Bronchial epithelial cell (primary cell): ENCODE measurements at places on chromosomes 3 and 15. TPM values are rescaled to one million over a fixed set of nuclear protein-coding genes. Genes with fewer than 3 reads are reported as not detected.

Gene CYP11A1
- total RNA-seq = not detected in 2 replicates

DNA sequence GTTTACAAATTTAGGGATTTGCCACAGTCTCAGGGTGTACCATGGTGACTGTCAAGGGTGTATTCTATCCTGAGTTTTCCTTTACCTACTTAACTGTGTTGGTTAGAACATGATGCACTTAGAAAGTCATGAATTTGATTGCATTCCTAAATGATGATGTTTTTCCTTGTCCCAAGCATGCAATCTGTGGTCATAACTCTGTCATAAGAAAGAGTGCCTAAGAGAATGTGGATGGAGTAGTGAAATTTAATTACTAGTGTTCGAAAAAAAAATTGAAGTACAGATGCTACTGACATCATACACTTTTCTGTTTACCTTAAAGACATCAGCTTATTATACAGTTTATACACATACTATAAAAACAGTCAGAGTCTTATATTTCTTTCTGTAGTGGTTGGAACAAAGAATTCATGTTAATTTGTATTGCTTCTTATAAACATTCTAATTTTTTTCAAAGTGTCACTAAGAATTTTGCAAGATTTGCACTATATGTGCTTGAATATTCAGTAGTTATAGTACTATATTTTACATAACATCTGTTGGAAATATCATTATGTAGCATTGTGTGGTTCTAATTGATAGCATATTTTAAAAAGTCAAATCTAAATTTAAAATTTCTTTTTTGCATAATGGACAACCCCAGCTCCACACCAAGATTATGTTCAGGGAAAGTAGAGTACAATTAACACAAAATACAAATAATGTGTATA lies 231.3 kb upstream of the KCNMB2 start:
- DNase-seq = peak; percentile 48

GRCh38 chr3:65619888-65620287 lies 418.8 kb downstream of the MAGI1 start:
- no peak for DNase-seq

DNA sequence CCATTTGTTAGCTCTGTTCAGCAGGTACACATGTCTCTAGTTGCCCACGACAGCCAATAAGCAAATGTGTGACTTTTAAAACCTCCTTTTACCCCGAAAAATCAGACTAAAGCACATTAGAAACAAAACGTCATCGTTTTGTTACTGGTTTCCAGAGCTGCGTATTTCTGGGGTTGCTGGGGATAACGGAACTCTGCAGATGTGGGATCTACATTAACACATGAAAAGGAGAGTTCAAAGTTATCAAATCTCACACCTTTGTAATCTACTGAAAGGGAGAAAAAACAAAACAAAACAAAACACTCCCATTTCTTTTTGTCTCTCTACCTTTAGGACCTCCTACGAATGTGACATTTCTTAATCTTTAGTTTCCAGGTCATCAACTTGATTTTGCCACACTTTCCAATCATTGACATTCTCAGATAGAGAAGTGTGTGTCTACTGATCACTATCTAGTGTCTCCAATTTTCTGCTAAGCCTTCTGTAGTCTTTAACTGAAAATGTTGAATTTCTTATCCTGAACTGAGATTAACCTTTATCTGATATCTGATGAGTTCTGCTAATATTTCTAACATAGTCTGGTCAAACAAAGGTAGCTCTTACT lies 93.0 kb upstream of the TSPAN3 start:
- DNase-seq = no peak

Gene ANP32A
- total RNA-seq = 42.6 and 44.2 TPM in 2 replicates

DNA sequence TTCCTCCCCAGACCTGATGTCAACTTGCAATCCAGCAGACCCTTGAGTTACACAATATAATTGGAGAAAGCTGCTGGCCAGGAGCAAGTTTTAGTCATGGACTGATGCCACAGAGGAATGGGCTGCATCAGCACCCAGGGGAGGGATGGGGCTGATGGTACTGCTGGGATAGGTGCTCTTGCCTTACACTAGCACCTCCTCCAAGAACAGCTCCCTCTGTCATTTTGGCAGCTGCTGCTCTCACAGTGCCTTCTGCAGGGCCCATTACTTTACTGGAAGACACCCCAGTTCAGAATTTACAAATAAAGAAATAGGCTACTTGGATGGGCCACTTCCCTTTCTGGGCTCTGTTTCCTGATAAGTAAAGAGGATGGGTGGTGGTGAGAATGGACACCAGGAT lies 85.3 kb upstream of the RORA start:
- no peak for DNase-seq

GRCh38 chr3:59326246-59327024 lies 276.6 kb upstream of the CFAP20DC start:
- DNase-seq = peak; percentile 81

DNA sequence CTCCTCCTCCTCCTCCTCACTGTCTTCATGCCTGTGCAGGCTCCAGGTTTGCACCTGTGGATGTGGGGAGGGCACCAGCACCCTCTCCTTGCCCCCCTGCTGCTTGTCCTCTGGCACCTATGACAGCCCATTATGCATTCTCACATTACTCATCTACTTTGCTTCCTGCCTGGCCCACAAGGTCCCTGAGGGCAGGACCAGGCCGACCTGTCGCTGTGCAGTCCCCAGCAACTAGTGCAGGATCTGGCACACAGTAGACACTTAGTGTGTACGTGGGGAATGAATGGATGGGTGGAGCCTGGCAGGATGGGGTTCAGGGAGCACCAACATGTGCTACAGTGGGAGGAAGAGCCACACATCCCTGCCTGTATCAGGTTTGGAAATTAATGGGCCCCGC lies 58.3 kb upstream of the TMEM115 start:
- DNase-seq = peak; percentile 17

Gene SI
- total RNA-seq = not detected in 2 replicates

- DNase-seq = no peak
Observed at GRCh38 chr3:186093271-186093900, 15.5 kb downstream of the ETV5 start.

DNA sequence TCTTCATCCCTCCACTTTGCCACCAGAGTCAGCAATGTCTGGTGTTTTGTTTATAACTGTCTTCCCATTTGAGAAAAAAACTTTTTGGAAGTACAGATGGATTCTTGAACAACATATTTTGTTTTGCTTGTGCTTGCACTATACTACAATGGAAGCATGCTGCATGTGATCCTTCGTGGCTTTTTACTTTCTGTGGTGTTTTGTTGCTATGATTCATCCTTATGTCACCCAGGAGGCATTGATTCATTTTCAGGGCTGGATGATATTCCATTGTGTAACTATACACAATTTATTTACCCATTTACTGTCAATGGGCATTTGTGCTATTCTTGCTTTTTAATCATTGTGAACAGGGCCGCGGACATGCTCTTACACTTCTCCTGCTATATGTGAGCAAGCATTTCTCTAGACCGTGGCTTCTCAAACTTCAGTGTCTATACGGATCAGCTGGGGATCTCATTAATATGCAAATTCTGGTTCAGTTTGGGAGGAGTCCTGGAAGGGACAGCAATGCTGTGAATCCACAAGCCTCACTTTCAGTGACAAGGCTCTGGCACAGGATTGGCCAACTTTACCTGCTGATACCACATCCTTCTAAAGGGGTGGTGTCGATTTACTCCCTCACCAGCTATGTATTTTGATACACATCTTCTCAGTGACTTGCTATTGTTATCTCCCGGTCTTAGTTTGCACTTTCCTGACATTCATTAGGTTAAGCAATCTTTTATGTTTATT lies 65.9 kb downstream of the POLR2M start:
- peak; percentile 79 for DNase-seq

Gene AHSG
- 0.13 TPM in 1 of 2 replicates, not detected in the other for total RNA-seq

Gene UBA3
- total RNA-seq = 46.6 and 58.2 TPM in 2 replicates

GRCh38 chr3:40170395-40170794 lies 139.1 kb upstream of the EIF1B start:
- no peak for DNase-seq

Gene CASR
- not detected in 2 replicates for total RNA-seq

- DNase-seq = no peak
Observed at GRCh38 chr3:78076379-78076778, 1036.5 kb downstream of the ROBO2 start.

DNA sequence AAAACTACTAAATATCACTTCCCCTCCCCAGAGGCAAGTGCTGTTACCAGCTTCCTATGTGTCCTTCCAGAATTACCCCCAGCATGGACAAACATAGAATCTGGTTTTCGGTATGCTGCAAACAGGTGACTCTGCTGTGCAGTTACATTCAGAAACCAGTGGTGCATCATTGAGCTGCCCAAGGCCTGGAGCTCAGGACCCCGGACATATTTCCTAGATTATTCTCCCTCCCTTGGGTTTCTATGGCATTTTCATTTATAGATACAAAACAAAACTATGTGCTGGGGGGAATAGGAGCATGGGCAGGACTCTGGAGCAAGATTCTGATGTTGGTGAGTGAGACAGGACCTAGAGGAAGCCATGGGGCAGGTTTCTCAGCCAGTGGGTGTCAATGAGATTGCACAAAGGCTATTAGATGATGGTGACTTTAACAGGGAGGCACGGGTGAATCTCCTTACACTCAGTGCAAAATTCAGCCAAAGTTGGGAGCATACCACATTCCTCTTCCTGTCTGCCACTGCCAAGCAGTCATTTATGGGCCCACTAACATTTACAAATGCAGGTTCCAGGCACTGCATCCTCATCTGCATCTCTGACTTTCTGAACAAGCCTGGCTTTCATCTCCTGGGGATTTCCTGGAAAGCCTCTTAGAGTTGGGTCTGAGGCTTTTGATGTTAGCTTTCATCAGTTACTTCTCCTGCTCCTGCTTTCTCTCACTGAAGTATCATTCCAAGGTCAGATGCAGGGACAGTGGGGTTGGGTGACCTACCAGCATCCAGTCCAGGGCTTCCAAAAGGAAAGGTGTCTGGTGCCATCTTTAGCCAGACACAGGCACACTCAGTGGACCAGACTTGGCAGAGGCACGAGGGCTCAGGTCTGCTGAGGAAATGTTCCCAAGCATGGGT lies 44.5 kb downstream of the CMTM7 start:
- DNase-seq = no peak

Gene DCLK3
- not detected in 2 replicates for total RNA-seq

Gene PRR20G
- not detected in 2 replicates for total RNA-seq

GRCh38 chr3:183226333-183226890 lies 26.6 kb upstream of the B3GNT5 start:
- DNase-seq = no peak

Gene NAALADL2
- 1.1 and 1.4 TPM in 2 replicates for total RNA-seq

- DNase-seq = peak; percentile 93
Observed at GRCh38 chr3:61181874-61182273, 69.4 kb downstream of the FHIT start.

DNA sequence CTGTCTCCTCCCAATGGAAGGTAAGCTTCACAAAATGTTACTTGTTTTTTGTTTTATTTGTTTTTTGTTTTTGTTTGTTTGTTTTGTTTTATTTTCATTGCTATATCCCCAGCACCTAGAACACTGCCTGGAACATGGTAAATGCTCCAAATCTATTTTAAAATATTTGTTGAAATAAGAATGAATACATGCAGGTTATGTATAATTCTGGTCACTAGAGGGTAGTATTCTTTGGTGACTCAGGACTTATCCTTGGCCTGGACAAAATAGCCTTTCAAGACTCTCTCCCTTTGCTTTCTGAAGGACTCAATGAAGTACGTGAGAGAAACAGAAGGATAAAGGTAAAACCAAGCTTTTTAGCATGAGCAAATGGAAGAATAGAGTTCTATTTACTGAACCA lies 46.9 kb upstream of the PPP2R3A start:
- DNase-seq = peak; percentile 50

DNA sequence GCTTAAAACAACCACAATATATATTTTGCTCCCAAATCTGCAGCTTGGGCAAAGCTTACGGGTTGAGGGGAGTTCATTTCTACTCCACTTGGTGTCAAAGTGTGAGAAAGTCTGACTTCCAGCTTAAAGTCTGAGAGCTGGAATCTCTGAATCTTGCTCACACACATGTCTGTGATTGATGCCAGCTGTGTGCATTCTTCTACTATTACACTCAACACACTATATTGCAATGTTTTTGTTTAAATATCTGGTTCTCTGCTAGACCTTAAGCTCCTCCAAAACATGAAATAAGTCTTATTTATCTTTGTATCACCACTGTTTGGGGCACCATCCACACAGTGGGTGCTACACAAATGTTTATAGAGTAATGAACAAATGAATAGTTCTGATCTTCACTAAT lies 36.7 kb upstream of the SECISBP2L start:
- no peak for DNase-seq

DNA sequence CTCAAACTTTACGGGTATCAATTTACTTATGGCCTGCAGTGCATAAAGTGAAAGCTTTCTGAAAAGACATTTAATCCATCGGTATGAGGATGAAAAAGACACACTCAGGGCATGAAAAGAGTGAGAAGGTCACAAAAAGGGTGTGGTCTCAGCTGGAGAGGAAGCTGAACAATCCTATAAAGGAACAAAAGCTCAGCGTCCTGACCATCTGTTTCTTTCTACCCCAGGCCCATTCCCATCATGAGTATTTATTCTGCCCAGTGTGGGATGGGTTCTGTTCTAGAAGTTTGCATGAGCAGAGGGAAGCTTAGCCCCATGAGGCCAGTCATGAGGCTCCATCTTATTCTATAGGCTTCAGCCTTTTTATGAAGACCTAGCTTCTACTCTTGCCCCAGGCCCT lies 144.6 kb downstream of the LPP start:
- no peak for DNase-seq

- peak; percentile 13 for DNase-seq
Observed at GRCh38 chr15:70559265-70560239, 203.8 kb downstream of the UACA start.

DNA sequence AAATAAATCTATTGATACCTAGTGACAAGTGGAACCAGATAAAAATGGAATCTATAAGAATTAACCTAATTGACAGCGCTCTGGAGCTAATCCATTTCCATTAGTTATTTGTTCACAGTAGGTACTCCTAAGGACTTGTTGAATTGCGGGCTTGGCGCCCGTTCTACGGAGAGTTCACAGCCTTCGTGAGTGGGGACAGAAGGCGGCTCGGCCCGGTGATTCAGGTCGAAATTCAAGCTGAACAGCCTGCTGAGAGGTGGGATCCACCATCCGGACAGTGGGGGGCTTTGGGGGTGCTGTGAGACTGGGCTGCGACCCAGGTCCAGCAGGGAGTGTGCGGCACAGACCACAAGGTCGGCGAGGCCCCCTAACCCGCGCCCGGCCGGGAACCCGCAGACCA lies 779 bp upstream of the CTNNB1 start:
- no peak for DNase-seq

Gene LYZL4
- total RNA-seq = not detected in 2 replicates

Gene CD96
- not detected in 2 replicates for total RNA-seq

Gene ITIH4
- 0.26 and 1.8 TPM in 2 replicates for total RNA-seq

Gene PGBD4
- 1.3 and 1.8 TPM in 2 replicates for total RNA-seq

Gene GOLGA6L7
- total RNA-seq = not detected in 2 replicates

Gene TUSC7
- total RNA-seq = not detected in 2 replicates
